ENCODE measurements at places on chromosomes 6 and 20.
A peak's percentile ranks its signal among the peaks of the same experiment; 100 is the strongest.

- DNase-seq = no peak
Observed at GRCh38 chr6:35443341-35444030, 8.7 kb upstream of the FANCE start.

GRCh38 chr6:938271-938905 is 245.4 kb upstream of the EXOC2 start:
- DNase-seq = no peak

GRCh38 chr20:53834062-53834442 is 236.3 kb downstream of the BCAS1 start:
- DNase-seq = no peak

GRCh38 chr6:3825331-3825831 is 23.8 kb upstream of the FAM50B start:
- DNase-seq = peak; percentile 55

DNA sequence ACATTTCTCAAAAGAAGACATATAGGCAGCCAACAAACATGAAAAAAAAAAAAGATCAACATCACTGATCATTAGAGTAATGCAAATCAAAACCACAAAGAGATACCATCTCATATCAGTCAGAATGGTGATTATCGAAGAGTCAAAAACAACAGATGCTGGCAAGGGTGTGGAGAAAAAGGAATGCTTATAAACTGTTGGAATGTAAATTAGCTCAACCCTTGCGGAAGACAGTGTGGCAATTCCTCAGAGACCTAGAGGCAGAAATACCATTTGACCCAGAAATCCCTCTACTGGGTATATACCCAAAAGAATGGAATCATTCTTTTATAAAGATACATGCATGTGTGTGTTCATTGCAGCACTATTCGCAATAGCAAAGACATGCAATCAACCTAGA is 303.8 kb upstream of the THEMIS start:
- DNase-seq = peak; percentile 21

- no peak for DNase-seq
Observed at GRCh38 chr20:63885264-63886053, 9.5 kb upstream of the DNAJC5 start.

- peak; percentile 92 for DNase-seq
Observed at GRCh38 chr20:50625986-50626677, 65.2 kb downstream of the RIPOR3 start.

GRCh38 chr6:156306531-156306930 is 470.6 kb upstream of the ARID1B start:
- DNase-seq = no peak

- DNase-seq = peak; percentile 86
Observed at GRCh38 chr6:40251637-40252300, 317.5 kb upstream of the MOCS1 start.

DNA sequence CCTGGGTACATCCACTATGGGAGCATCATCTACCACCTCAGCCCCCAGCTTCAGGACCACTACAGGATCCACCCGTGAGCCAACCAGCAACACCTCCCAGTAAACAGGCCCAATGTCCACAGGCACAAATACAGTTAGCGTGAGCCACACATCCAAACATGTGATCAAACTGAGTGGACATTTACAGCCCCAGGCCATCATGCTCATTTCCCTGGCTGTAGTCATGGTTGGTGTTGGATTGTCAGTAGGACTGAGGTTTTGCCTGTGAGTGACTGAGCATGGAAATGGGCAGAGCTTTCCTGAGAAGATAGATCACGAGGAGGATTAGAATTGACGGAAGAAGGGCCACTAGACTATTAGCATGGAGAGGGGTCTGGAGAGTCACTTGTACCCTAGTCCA is 10.7 kb upstream of the MUC21 start:
- no peak for DNase-seq

DNA sequence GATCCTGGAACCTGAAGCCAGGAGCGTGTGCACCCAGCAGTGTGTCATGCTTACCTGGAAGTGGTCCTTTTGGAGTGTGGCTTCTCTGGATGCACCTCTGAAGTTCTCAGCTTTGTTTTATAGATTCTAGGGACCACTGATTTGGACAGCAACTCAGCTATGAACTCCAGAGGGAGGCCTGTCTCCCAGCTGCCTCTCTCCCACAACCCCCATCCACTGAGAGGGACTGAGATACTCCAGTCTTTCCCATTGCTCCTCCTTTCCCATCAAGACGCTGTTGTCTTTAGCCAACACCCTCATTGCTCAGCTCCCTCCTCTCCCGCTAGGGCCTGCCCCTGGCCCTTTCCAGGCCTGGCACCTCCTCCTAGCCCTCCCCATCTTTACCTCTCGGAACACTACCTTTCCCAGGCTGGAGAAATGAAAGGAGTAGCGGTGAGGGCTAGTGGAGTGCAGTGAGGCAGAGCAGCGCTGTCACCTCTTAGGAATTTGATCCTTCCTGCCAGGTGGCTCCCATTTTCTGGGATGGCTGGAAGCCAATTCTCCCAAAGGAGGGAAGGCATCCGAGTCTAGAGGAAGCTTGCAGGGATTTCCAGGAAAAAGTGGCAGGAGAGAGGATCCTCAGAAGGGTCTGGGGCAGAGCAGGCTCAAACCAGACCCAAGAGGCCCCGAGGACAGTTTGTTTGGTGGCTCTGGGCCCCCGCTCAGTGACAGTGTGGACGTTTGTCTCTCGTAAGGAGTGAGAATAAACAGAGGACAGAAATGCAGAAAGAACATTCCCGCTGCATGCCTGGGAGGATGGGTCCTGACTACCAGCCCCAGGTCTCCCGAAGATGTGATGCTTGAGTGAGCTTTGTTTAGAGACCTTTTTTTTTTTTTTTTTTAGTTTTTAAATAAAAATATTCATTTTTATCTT is at the start of gene LRRN4:
Gene LRRN4, minus strand, starts transcription at position 285 of the 913 bp plus-strand sequence. CDS start 1,261 bp downstream, outside the sequence.
- peak; percentile 99 for DNase-seq

GRCh38 chr6:24686946-24687345 is 20.1 kb downstream of the ACOT13 start:
- no peak for DNase-seq

DNA sequence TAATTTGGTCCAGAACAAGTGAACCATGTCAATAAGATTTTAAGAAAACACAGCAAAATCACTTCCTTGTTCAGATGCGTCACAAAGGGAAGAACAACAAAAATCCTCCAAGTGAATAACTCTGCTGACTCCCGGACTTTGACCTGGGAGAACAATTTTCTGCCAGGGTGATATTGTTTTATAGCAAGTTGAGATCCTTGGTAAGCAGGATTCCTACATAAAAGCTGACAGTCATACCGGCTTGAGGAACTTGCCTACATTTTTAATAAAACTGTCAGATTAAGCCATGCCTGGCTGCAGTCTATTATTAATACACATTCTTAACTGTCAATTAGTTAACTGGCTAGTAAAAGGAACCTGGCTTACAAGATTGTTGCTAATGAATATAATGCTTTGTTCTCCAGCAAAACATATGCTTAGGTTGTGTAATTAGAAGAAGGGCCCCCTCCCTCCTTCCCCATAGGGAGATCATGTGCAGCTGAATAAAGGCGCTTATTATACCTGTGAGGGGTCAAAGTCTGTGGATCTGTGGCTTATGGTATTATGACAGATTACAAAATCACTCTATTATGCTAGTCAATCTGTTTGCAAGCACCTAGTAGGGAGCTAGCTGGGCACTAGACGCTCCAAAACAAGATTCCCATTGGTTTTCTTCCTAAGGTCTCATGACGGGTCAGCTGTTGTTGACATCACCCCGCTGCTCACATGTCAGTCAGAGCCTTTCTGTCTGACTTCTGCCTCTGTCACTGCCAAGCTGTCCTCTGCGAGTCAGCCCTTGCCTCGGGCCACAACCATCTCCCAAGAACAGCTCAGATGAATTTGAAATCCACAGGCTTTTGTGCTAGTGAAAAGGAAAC is 44.6 kb upstream of the SEC63 start:
- DNase-seq = peak; percentile 76
